Activated CD8-positive, alpha-beta memory T cell treated with anti-CD3 and anti-CD28 coated beads for 4 hours (primary cell): ENCODE measurements at places on chromosomes 16 and 17.

- DNase-seq = no peak
Measured at GRCh38 chr16:87705771-87706277, 60.0 kb downstream of the KLHDC4 start.

GRCh38 chr17:41002814-41003213, 3.1 kb upstream of the KRTAP3-2 start:
- no peak for DNase-seq

DNA sequence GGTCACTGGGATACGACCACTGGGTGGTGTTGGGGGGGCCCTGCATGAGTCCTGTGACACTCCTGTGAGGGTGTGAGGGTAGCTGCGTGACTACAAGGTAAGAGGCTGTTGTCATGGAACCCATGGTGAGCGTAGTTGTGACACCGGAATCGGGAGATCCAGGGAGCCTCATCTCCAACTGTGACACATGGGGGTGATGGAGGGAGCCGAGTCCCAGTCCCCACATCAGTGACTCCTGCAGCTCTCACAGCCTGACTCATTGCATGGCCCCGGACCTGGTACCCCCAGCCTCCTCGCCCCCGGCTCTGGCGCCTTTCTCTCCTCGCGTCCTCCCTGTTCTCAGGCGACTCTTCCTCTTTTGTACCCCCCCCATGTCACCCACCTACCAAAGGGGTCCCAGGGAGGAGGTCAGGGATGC, 14.2 kb downstream of the CDH16 start:
- no peak for DNase-seq

- DNase-seq = no peak
Measured at GRCh38 chr16:15038689-15039088, 17.2 kb downstream of the NTAN1 start.

DNA sequence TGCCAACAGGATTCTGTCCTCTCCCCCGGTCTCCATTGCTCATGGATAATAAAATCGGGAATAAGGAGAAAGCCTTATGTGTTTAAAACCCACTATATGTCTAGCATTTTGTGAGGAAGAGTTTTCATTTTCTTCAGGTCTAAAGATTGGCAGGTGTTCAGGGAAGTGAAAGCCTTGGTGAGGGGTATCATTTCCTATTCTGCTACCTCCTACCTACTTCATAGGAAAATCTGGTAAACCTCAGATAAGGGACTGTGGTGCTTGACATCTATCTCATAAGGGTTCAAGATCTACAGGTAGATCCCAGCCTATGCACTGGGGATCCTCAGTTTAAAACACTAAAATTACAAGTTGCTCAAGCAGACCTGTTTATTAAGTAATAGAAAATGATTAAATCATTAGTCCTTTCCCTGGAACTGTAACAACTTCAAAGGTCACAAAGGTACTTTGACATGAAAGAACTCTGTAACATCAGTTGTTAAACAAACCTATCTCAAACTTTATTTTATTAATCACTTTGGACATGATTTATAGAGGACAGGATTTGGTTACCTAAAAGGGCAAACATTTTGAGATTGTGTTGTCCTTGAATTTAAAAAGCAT, 6.5 kb downstream of the MOSMO start:
- no peak for DNase-seq

- no peak for DNase-seq
Measured at GRCh38 chr17:39625198-39625785, 1.5 kb upstream of the PPP1R1B start.

DNA sequence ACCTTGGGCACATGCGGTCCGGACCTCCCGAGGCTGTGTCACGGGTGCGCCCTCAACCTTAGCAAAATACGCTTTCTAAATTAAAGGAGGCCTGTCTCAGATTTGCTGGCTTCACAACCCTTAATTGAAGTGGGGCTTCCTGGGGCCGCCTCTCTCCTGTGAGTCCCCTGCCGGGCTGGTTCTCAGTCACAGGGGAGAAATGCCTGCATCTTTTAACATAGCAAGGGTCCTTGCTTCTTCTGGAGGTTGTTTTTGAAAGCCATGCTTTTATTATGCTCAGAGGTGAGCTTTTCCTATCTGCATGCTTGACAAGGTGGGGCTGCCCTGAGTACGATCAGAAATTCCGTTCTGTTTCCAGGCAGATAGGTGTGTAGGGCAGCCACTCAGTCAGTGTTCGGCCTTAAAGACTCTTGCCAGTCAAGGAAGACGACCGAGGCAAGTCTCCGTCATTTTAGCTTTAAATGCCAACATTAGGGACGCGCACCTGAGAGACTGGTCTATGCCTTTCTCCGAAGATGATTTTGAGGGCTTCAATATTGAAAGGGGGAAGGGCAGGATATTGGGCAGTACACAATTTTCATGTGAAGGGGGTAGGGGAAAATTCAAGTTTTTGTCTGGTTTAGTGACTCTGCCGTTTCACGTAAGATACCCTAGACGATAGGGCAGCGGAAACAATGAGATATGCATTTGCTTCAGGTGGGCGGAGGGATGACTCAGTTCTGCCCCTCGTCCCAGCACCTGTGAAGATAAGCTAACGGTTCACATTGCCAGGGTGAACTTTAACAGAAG, 5.5 kb upstream of the SLC7A5 start:
- peak; percentile 71 for DNase-seq

GRCh38 chr17:61284746-61285145, 114.9 kb upstream of the TBX2 start:
- no peak for DNase-seq

GRCh38 chr16:558298-559020, 1.7 kb upstream of the PRR35 start:
- no peak for DNase-seq

GRCh38 chr17:33234930-33235685, 58.0 kb downstream of the ASIC2 start:
- no peak for DNase-seq

DNA sequence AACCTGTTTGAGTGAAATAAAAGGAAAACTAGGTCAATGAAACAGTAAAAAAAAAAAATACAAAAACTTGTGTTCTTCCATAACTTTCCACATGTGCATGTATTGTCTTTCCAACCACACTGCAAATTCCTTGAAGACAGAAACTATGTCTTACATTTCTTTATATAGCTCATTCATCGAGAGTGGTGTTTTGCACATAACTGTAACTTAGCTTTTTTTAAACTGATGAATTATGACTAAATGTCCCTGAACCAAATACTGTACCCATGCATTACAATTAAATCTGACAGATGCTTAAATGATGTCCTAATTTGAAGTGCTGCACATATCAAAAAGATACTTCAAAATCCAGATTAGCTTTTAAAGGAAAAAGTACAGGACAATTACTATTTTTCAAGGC, 50.1 kb downstream of the BRIP1 start:
- DNase-seq = no peak

- DNase-seq = no peak
Measured at GRCh38 chr17:42618442-42619150, 9.1 kb downstream of the TUBG1 start.

DNA sequence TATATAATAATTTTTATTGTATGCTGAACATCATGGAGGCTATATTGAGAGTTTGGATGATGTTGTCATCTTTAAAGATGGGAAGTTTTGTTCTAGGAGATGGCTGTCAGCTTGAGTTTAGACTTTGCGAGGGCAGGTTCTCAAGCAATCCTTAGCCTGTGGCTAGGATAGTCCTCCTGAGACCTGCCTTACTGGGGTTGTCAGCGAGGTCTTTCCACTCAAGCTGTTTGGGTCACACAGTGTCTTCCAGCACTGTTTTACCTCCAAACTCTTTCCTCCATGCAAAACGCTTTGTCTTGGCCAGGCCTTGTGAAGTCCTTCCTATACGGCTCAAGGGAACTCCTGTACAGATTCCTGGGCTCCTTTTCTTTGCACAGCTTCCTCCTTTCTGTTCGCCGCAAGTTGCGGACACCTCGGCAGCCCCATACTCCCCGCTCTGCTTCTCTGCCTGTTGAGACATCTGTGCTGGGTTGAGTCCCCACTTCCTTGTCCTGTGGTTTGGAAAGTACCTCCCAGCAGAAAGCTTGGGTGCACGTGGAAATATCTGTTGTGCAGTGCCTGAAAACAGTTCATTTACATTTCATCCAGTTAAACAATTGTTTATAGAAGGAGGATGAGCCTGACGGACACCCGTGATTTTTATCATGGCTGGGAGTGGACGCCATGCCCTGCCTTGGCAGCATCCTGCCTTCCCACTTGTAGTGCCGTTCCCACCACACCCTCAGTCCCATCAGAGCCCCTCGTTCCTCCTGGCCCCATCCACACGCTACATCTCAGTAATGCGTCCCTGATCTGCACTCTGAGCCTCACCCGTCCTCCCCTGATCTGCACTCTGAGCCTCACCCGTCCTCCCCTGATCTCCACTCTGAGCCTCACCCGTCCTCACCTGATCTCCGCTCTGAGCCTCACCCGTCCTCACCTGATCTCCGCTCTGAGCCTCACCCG, 55.0 kb upstream of the CBFA2T3 start:
- peak; percentile 44 for DNase-seq

DNA sequence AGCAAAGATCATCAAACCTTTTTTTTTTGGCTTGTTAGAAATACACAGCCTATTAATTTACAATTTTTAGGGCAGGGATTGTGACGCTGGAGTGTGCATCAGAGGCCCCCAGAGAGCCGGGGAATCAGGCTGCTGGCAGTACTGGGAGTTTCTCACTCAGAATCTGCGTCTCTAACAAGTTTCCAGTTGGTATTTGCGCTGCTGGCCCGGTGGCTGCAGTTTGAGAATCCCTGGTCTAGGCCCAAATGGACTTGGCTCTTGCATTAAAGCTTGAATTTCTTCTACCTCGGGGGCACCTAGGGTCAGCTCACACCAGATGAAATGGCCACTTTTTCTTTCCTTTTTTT, 150.9 kb upstream of the CIBAR2 start:
- DNase-seq = no peak

GRCh38 chr17:78915872-78916632, 9.1 kb downstream of the TIMP2 start:
- DNase-seq = no peak

DNA sequence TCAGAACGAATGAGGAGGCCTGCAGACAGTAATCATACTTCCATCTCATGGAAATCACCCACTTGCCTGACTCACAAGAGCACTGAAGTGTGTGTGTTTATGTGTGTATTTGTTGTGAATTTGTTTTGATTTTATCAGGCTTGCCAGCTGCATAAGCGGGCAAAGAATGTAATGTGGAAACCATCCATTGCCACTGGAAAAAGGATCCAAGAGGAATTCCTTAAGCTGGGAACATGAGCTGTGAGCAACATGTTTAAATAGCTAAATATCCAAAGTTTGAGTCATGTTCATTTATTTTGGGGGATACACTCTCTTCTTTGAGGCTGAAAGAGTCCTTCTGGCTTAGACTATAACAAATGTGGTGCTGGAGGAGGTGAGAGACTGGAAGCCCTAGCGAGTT, 198.4 kb upstream of the TBX2 start:
- DNase-seq = no peak

GRCh38 chr17:13416748-13417363, 184.9 kb downstream of the HS3ST3A1 start:
- DNase-seq = no peak

GRCh38 chr17:16381496-16381820, 567 bp downstream of the UBB start:
- DNase-seq = peak; percentile 24

- DNase-seq = no peak
Measured at GRCh38 chr16:84138824-84139627, 6.0 kb downstream of the HSDL1 start.

- DNase-seq = no peak
Measured at GRCh38 chr17:16361874-16362273, 8.6 kb upstream of the CENPV start.

DNA sequence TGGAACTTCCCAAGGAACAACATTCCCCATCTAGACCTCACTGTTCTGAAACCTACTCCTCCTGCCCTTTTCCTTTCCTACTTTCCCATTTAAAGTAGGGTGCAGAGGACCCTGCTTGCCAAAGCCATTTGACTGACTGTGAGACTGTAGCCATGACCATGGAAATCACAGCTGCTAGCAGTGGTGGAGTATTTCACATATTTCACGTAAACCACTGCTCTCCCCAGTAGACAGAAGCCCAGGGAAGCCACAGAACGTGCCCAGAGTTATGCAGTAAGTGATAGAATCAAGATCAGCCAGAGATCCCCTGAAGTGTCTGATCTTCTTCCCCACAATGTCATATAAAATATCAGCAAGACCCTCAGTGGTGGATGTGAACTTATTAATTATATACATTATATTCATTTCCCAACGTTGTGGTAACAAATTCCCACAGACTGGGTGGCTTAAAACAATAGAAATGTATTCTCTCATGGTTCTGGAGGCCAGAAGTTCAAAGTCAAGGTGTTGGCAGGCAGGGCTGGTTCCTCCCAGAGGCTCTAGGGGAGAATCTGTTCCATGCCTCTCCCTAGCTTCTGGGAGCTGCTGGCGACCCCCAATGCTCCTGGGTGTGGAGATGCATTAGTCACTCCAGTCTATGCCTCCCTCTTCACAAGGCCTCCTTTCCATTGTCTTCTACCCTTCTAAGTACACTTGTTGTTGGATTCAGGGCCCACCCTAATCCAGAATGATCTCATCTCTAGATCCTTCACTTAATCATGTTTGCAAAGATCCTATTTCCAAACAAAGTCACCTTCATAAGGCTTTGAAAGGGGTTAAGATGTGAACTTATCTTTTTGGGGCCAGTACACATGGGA, 20.7 kb upstream of the PRM1 start:
- DNase-seq = no peak

DNA sequence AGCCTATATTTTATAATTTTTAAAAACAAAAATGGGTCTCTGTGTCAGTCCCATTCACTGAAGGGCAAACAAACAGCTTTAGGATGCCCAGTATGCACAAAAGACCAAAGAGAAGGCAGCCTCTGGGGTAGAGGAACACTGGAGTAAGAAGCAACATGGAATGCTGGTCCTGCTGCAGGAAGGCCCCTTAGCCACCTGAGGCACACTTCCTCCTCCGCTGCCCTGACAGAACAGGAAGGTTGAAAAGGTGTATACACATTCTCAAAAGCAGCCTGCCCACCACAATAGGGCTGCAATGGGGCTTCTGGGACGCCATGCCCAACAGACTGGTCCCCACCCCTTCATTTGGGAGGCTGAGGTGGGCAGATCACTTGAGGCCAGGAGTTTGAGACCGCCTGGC, 19.5 kb downstream of the TOM1L2 start:
- no peak for DNase-seq

GRCh38 chr16:78460428-78460827, 361.0 kb downstream of the WWOX start:
- no peak for DNase-seq

GRCh38 chr16:87801679-87802259, 36.0 kb upstream of the KLHDC4 start:
- DNase-seq = no peak

GRCh38 chr17:60934723-60935122, 257.1 kb downstream of the BCAS3 start:
- DNase-seq = no peak
